ENCODE measurements at places on chromosomes 5 and 9.

DNA sequence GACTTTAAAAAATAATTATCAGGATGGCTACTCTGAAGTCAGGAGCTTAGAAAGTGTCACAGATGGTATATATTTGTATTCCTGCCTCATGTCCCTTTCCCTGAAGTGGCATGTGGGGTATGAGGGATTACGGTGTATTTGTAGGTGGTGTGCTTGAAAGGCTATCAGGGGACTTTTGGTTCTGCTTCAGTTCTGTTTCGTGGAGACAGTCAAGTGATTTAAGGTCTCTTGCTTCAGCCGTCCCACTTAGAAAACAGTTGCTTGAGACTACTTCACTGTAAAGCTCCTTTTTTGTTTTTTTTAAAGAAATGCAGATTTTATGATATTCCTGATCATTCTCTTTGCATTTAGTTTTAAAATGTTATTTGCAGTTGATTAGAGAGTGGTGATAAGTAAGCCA is 18.3 kb downstream of the PARP8 start:
- DNase-seq: no peak

DNA sequence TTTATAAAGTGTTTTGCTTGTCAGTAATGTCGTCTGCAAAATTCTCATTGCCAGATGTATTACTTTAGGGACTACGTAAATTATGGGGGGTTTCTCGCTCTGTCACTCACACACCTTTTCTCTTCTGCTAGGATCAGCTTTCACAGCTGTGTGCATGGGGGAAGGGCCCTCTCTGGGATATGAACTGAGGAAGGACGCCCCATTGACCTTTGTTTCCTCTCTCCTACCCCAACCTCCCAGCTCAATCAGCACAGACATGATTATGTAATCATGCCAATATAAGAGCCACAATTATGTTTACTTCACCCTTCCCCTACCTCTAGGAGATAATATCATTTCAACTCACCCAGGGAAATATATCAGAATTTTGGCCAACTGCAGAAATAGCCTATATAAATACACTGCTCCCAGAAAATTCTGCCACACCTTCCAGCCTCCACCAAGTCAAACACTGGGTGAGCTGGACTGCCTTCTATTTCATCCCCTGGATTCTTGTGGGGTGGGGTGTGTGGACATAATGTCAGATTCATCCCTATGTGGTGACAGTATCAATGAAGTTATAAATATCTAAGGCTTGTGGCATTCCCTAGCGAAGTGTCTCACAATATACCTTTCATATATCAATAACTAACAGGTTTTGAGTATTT is 12.6 kb upstream of the SEMA5A start:
- no peak for DNase-seq

DNA sequence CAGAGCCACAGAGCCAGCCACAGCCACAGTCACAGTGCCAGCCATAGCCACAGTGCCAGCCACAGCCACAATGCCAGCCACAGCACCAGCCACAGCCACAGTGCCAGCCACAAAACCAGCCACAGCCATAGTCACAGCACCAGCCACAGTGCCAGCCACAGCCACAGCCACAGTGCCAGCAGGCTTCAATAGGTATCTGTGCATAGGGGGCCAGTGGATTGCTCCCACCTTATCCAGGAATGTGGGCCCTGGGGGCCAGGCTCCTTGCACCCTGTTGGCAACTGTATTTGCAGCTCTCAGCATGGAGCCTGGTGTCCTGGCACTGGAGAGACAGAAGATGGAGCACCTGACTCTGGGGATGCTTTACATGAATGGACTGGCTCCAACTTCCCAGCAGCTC is 111.7 kb upstream of the IRX2 start:
- DNase-seq: no peak

- DNase-seq: no peak
Measured at GRCh38 chr5:9067154-9067553, 478.7 kb downstream of the SEMA5A start.

GRCh38 chr9:96884443-96884842 is 30.1 kb upstream of the ZNF782 start:
- no peak for DNase-seq

GRCh38 chr9:5460157-5460556 is 9.8 kb downstream of the CD274 start:
- no peak for DNase-seq

- DNase-seq: no peak
Measured at GRCh38 chr5:141683596-141684141, 1.6 kb upstream of the ARAP3 start.

DNA sequence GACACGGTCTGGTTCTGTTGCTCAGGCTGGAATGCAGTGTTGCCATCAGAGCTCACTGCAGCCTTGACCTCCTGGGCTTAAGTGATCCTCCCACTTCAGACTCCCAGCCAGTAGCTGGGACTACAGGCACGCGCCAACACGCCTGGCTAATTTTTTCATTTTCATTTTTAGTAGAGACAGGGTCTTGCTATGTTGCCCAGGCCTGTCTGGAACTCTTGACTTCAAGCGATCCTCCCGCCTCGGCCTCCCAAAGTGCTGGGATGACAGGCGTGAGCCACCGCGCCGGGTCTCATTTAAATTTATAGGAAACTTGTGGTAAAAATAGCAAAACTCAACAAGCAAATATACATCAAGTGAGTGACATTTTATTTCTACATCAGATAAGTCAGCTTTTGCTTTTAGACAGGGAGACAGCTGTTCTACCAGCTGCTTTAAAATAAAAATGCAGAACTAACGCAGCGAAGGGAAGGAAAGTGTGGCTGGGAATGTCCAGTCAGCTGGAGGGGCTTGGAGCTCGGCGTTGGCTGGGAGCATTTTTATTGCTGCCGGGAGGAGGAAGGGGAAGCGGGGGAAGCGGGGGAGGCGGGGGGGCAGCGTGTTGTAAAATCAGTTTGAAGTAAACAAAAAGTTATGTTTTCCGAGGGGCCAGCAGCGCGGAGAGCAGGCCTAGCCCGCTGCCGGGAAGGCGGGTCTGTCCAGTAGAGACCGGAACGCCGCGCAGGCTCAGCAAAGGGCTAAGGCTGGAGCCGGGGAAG is 707 bp upstream of the ZFYVE16 start:
- DNase-seq: no peak

DNA sequence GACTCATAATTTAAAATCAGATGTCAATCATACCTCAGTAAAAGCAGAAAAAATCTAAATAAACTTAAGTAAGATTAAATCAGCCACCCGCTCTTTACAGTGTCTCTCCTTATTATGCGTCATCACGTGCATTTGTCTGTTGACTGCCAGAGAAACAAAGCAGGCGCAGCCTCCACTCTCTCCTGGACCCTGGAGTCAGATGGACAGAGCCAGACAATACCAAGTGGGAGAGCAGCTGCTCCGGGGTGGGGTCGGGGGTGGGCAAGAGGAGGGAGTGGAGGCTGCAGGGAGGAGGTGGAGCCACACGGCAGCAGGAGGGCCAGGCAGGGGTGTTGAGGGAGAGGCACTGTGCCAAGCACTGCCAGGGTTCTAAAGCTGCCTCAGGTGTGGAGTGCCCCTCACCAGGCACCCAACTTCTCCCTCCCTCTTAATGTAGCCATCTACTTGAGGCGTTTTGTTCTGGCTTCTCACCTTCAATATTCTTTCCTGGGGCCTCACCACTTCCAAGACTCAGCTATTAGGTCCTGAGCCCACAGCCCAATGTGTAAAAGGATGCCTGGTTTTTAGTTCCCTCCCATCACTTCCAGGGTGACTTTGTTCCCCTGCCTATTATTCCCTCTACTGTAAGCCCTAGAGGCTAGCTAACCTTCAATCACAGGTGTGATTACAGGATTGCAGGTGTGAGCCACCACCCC is 96.3 kb downstream of the GLDC start:
- no peak for DNase-seq

DNA sequence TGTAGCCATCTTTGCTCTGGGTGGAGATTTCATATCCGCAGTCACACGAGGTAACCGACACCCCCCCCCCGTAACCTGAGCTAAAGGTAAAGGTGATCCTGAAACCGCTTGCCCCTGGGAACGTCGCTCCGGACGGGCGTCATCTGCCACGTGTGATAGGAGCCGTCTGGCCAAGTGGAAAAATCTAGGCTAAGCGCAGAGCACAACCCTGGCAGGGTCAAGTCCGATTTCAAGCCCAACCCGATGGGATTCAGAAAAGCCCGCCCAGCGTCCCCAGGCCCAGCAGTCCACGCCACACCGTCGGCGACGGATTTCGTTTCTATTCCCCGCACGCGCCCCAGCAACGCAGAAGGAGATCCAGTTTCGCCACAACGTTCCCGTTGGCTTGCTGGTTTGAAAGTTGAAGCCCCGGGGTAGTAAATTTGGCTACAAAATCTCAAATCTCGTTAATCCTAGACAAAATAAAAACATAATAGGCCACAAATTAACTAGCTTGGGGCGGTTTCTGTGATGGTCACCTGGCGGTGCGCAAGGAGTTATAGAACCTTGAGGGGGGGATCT is 32.4 kb upstream of the NFIB start:
- peak; percentile 71 for DNase-seq

GRCh38 chr5:102089883-102090282 is 206.2 kb downstream of the SLCO4C1 start:
- DNase-seq: no peak

GRCh38 chr5:95087816-95088317 is 197.0 kb downstream of the MCTP1 start:
- DNase-seq: no peak

- DNase-seq: peak; percentile 70
Measured at GRCh38 chr5:140145818-140146522, 20.2 kb downstream of the IGIP start.

- peak; percentile 65 for DNase-seq
Measured at GRCh38 chr5:72110394-72111013, 3.2 kb downstream of the MAP1B start.

GRCh38 chr5:175663186-175664184 is 5.6 kb downstream of the HRH2 start:
- DNase-seq: no peak

DNA sequence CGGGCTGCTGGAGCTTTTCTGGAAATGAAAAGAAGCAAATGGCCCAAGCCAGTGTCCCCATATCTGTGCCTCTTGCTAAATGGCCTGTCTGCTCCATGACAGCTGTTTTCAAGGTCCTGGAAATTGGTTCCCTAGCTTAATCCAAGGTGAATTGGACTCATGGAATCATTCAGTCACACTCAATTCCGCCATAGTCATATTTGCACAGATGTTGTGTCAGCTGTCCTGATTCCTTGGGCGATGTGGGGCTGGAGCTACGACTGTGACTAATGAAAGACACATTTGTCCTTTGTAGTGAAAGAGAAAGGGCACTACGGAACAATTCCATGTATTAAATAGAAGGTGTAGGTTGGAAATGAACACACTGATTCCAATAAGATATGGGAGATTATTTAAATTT is 102.9 kb upstream of the MEGF10 start:
- no peak for DNase-seq

- DNase-seq: no peak
Measured at GRCh38 chr9:110592044-110592830, 12.7 kb upstream of the SVEP1 start.

DNA sequence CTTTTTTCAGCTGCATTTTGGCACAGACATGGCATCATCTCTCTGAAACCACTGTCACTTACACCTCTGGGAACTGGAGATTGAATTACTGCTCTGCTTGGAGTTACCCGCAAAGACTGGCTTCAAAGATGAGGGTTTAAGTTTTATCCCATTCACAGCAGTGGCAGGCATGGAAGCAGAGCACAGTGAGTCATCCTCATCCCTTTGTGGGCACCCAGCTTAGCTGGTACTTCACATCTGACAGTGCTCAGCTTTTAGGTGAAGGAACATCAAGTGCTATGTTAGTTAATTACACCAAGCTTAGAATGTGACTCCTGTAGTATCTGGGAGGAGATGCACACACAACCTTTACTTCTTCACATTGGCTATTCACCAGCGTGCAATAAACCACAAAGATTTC is 24.8 kb upstream of the ALDH1A1 start:
- no peak for DNase-seq

GRCh38 chr5:137836997-137837396 is 30.7 kb upstream of the MYOT start:
- DNase-seq: no peak

DNA sequence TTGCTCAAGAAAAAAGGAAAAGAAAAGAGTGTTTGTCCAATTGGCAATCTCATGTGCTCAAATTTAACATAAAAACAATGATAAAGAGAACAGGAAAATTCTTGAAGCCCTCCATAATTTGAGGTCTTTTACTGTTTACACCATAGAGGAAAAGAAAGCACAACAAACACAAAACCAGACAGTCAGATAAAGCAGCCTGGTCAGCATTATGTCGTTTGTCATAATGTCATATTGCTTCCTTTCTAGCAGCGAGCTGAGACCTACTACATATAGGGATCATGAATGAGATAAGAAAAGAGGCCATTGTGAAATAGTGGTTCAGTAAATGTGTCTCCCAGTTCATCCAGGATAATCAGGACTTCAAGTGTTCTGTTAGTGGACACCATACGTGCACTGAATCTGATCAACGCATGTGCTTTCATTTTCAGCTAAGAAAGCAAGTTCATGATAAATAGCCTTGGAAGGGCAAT is 64.7 kb upstream of the SELENOP start:
- no peak for DNase-seq

DNA sequence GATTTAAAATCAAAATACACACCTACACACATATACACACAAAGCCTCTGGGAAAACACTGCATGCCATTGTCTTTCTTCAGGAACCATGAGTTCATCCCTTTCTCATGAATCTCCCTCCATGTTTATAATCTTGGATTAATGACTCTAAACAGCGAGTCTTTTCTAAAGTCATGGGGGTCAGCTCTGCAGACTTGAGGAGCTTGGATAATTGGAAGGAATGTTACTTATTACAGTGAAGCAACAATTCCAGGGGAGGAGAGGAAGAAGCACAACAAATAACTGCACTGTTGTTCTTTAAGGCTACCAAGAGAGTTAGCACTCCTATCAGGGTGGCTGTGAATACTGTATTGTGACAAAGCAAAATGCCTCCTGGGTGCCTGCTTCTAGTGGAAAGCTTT is 444.7 kb downstream of the ANXA1 start:
- DNase-seq: no peak

DNA sequence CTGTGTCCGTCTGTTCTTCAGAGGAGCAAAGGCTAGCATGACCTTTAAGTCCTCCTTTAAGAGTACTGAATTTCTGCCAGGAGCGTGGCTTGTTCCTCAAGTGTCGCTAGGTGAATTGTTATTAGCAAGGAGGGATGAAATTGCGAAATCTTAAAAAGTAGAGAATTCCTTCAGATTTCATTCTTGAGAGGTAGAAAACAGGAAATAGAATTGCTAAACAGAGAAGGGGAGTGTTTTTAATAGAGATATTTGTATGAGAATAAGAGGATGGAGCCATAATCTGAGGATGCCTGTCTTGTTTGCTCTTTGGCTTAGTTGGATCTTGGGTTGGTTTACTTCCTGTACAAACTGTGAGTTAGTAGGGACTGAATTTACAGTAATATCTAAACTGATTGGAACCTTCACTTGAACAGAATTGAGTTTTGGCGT is 39.2 kb downstream of the EXOSC2 start:
- DNase-seq: no peak
